Umbilical cord (tissue), 2 donors: ENCODE measurements at places on chromosomes 3 and 15.

DNA sequence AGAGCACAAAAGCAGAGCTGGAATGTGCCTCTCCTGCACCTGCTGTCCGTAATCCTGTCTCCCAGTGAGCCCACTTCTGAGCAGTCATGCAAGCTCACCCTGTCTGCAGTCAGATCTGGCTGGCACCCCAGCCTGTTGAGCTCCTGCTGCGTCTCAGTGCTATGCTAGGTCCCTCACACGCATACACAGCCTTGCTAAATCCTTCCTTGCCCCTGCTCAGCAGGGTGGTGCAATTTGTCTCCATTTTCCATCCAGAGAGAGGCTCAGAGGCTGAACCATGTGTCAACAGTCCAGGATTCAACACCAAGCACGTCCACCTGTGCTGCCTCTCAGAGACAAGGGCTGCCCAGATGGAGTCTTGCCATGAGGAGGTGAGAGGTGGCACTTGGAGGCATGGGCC lies 11.0 kb downstream of the POMGNT2 start:
- DNase-seq = no peak

DNA sequence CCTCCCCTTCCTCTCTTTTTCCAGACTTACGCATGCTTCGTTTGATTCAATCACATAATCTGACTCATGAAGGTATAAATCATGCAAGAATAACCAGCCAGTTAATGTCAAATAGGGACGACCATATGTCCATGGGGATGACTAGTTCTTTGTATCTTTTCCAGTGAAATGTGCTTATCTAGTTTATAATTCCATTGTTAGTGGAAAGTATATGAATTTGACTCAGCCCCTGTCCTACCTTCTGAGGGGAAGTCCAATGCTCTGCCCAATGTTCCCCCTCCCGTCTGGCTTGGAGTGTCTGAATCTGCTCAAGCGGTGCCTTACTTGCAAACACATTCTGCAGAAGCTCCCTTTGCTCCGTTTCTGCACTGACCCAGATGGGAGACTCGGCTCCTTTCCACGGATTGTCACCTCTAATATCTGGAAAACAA lies 55.0 kb upstream of the EPHB3 start:
- no peak for DNase-seq

DNA sequence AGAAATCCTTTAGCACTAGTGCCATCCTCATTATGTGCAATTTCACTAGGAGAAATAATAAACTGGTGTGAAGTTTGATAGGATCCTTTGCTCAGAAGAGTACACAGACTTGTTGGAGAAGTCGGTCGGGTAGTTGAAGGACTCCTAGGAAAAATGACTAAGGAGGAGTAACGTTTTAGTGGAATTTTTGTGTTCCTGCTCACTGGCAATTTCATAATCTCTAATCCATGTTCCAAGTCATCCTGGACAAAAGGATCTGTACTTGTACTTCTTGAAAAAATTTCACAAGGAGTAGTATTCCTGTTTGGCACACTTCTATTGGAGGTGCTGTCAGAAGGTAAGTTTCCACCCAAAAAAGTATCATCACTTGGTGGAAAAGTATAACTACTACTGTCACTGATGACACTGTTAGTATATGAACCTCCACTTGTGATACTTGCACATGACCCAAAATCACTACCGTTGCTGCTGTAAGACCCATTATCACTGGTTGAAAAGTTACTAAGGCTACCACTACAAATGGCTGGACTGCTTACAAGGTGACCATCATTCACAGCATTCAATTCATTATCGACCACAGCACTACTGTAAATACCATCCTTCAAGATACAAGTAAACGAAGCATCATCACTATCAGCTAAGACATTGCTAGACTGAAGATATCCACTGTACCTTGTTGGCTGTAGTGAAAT lies 77.4 kb downstream of the NEDD4 start:
- DNase-seq = no peak

GRCh38 chr3:46724424-46724823 lies 6.8 kb upstream of the PRSS50 start:
- no peak for DNase-seq

GRCh38 chr3:82261637-82262036 lies 500.2 kb upstream of the GBE1 start:
- DNase-seq = no peak

- no peak for DNase-seq
These were observed 243.2 kb downstream of the NEK10 start for GRCh38 chr3:27125821-27126501.

DNA sequence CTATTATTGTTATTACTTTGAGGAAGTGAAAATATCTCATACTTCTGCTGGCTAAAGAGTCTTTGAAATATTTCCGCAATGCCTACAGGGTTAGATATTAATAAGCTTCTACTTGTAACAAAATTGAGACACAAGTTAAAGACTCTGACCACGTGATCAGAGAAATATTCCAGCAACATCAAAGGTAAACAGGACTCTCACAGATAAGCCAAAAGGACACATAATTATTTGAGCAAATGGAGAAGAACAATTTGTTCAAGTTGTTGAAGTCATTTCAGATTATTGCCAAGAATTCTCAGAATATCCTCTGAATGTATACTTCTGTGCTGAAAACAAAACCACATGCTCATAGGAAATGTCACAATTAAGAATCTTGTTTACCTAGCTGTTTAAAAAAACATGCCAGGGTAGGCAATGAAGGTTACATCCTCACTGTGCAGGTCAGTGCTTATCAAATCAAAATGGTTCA lies 225.8 kb upstream of the ALCAM start:
- no peak for DNase-seq

DNA sequence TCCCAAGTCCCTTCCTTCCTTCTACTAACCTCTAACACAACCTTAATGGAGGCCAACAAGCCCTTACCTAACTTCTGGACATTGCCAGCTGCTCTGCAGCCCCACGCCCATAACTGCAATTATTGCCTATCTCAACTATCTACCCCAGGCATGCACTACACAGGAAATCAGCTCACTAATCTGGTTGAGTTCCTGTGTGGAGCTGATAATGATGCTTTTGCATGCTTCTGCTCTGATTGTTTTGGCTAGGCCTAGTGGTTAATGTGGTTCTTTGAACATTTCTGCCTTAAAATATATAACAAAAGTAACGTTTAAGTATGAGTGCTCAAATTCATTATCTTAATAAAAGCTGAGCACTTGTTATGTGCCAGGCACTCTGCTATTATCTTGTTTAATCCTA lies 463.9 kb downstream of the MFSD1 start:
- DNase-seq = no peak

DNA sequence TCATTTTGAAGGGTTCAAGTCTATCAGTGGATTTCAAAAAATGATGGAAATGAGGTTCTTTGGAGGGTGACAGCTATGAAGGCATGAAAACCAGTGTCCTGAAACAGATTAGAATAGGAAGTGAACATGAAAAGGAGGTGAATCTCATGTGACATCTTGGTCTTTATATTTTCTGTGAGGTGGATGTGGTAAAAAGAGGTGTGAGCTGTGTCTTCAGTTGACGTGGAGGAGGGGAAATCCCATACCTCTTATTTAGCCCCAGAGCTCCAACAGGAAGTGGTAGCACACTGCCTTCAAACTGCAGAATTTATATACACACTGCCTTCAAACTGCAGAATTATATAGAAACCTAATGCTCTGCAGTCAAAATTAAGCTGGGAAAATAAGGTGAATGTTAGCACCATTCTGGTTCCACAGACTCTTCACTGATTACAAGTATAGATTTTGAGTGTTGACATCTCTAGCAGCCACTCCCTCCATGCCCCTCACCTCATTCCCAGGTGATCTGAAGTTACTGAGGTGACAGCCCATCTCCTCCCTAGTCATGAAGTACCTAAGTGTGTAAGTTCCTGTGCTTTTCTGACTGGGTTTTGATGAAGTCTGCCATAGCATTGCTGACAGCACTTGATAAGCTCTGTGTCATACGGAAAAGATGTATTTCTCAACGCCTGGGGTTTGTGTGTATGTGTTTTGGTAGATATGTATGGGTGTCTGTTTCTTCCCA lies 2.7 kb downstream of the RAB8B start:
- no peak for DNase-seq

GRCh38 chr3:11641316-11641682 lies 2.4 kb downstream of the VGLL4 start:
- no peak for DNase-seq

DNA sequence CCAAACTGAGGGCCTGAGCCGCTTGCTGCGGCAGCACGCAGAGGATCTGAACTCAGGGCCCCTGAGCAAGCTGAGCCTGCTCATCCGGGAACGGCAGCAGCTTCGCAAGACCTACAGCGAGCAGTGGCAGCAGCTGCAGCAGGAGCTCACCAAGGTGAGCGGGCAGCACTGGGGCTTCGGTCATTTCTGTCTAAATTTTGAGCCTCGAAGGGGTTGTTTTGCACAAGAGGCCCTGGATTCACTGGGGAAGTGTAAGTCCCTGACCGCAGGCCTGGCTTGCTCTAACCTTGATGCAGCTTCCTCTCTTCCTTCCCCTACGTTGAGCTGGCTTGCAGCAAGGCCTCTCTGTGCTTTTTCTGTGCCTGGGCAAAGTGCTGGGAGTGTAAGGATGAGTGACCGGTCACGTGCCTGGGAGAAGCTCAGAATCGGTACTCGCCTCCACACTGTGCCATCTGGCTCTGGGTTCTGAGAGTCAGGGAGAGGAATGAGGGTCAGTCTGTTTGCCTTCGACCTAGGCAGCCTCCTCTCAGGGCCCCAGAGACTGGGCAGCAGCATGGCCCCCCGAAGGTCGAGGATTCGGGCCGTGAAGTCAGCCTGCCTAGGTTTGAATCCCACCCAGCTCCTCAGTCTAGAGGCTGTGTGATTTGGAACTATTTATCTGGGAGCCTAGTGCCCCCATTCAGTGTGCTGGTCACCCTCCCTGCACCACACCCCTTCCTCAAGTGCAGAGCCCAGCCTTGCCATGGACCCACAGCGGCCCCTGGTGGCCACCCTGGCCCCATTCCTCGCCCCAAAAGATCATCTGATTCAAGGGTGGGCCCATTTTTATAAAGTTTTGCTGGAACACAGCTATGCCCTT lies 1.4 kb downstream of the FES start:
- DNase-seq = peak; percentile 72

DNA sequence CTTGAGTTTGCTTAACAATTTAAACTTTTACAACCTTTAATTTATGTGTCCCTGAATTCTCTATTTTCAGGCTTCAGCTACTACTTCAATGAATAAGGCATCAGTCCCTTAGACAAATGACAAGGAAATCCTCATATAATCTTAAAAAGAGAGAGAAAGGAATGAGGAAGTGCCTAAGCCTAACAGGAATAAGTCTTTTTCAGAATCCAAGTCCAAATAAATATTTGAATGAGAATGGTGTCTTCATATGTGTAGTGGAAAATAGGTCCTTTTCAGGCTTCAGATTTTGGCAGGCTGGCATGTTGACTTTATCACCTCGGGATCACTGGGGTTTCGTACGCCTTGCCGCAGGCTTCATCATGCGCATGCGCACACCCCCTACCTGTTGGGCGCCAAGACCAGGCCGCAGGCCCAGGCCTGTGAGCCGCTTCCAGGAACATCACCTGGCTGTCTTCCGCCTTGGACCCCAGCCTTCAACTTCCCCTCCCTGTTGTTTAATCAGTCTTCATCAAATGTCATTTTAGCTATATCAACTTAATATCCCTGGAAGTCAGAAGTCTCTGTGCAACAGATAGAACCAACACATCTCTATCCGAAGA lies 334.5 kb downstream of the SOX2 start:
- no peak for DNase-seq

GRCh38 chr3:168213920-168214319 lies 118.2 kb upstream of the GOLIM4 start:
- DNase-seq = no peak

DNA sequence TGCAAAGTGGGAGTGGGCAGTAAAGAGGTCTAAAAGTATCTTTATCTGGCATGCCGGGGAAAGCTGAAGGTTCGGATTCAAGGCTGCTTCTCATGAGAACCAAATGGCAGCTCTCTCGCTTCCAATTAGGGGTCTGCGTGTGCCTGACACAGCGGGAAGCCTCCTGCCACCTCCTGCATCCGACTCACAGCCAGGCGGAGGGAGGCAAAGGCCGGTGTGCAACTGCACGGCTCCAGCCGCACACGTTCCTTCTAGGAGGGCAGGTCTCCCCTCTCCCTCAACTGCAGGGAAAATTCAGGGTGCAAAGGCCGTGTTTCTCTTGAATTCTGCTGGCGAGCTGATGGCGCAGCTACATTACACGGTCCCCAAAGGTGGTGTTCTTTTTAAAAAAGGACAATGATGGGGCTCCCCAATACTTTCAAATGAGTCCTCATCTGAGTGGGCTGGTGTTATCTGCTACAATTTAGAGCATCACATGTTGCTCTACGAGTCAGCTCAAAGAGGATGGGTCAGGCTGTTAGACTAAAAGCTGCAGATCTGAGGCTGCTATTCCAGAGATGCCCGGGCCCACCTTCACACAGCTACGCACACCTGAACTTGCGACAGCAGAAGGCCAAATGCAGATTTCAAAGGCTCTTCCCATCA lies 226.6 kb downstream of the ADAMTS17 start:
- DNase-seq = no peak

GRCh38 chr15:73677146-73677607 lies 7.0 kb upstream of the CD276 start:
- peak; percentile 64 for DNase-seq

GRCh38 chr15:65767895-65768294 lies 24.2 kb downstream of the DENND4A start:
- no peak for DNase-seq

DNA sequence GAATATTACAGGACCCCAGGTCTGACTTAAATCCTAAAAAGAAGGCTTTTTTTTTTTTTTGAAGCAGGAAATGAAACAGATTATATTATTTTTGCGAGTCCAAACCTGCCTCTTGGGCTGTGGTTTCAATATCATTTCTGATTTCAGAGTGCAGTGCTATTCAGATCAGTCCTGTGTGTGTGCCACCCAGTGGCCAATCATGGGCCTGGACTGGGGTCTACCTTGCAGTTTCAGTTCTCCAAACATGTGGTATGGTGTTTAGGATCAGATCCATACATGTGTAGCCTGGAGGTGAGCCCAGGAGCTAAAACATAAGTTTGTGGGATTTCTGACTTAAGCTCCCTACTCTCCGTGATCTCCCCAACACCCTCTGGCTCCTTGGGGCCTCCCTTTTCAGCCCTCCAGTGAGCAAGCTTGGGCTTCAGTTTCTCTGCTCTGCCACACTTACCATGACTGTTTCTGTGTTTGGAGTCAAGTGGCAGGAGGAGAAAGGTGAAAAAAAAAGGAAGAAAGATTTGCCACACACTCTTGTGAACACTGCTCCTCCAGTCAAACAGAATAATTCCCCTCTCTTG lies 12.1 kb upstream of the THSD4 start:
- no peak for DNase-seq

DNA sequence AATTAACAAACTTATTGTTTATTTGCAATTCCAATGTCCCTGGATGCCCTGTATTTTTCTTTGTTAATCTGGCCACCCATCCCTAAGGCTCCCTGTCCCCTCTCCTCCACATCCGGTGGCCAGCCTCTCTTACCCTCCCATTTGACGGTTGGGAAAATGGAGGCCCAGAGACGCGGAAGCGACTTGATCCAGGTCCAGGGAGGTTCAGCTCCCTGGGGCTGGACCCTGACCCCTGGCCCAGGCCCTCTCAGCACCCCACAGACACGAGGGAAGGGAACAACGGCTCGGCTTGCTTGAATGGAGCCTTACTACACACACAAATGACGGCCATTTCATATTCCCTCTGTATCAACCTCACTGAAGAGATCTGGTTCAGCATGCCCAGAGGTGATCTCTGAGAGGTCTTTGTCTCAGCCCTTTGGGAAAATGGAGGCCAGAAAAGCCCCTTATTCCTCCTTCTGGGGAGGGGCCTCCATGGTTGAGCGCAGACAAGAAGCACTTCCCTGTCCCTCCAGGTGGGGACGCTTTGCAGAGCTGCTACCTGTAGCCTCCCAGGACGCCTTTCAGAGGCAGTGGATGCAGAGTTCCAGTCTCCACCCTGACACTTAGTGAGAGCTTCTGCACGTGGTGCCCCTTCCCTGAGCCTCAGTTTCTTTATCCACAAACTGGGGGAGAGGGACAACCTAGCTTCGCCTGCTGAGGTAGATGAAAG lies 82.1 kb downstream of the ATP2B2 start:
- no peak for DNase-seq
